Activated CD8-positive, alpha-beta memory T cell treated with anti-CD3 and anti-CD28 coated beads for 1 hour (primary cell): ENCODE measurements at places on chromosomes 11 and 22.

GRCh38 chr11:117985953-117986887, at the start of gene IL10RA:
Gene IL10RA, plus strand, starts transcription at chr11:117986394. Its CDS starts 74 bp downstream, at chr11:117986468.
- peak; percentile 45 for DNase-seq

- no peak for DNase-seq
These were observed 27.4 kb upstream of the MALAT1 start for GRCh38 chr11:65471447-65471891.

GRCh38 chr11:101022256-101022655, 107.4 kb downstream of the PGR start:
- no peak for DNase-seq

GRCh38 chr11:119729951-119730613, 1.1 kb upstream of the NECTIN1 start:
- DNase-seq = no peak

DNA sequence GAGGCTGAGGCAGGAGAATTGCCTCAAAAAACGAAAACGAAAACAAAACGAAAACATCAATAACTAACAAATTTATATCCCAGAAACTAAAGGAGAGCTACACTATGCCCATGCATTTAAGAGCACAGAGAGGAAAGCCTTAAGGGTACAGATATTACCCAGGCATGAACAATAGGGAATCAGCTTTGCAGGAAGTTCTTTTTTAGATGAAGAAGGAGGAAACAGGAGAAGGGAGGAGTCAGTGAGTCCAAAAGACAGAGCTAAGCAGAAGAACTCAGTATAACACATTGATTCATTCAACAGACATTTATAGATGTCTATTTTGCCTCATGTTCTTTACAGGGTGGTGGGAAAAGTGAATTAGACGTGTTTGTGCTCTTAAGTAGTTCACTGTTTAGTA, 8.3 kb downstream of the MRPL17 start:
- DNase-seq = no peak

DNA sequence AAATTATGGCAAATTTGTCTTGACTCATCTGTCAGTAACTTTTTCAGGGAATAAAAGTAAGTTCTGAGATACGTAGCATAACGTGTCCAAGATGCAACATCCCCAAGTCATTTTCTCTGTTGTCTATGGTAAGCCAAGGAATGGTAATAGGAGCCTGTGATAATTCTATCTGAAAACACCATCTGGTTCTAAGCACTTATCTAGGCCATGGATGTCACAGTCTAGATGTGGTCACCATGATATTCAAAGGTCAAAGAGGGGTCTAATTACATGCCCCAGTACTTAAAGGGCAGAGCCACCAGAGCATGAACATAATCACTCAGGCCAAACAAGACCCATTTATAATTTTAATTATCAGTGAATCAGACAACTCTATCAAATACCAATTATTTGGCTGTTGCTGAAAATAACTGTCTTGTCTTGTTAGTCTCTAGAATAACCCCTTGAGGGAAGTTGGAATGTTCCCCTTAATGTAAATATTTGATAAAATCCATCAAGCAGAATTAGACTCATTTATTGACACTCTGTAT, 225.1 kb upstream of the MPPED2 start:
- DNase-seq = no peak

DNA sequence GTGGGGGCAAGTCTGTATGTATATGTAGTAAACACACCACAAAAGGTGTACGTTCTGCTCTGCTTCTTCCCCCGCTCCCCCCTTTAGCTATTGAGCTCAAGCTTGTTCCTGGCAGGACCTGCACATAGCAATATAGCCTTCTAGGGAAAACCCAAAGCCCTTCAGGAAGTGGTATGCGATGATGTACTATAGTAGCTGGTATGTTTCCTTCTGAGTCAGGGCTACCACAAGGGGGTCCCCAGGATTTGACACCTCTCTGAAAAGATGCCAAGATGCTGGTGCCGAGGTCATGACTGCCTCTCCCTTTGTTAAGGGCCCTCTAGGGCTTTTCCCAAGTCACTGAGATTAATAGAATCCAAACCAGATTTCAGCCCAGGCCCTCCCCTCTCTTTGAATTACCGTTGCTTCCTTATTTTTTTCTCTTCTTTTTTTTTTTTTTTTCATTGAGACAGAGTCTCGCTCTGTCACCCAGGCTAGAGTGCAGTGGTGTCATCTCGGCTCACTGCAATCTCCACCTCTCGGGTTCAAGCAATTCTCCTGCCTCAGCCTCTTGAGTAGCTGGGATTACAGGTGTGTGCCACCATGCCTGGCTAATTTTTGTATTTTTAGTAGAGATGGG, 268.4 kb downstream of the ETS1 start:
- DNase-seq = peak; percentile 36

DNA sequence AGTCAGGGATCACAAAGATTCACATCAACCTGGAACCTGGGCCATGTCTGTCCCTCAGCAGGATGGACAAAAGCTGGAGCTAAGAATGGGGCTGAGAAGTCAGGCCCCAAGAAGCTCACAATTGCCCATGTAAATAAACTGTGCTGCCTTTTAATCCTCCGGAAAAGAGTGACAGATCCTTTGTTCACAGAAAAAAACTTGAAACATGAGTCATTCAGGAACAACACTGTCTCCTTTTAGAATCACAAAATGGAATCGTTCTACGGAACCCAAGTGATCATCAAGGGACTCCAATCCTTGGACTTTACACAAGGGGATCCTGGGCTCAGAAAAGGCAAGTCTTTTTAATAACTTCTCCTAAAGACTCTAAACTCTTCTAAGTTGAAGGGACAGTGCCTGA, 36.1 kb downstream of the RELT start:
- no peak for DNase-seq
